AG08395 (cell line): ENCODE measurements at places on chromosomes 3 and 15.
A peak's percentile ranks its signal among the peaks of the same experiment; 100 is the strongest.

GRCh38 chr3:146322216-146322817 lies 71.4 kb upstream of the PLSCR4 start:
- no peak for DNase-seq

GRCh38 chr3:6078436-6078835 lies 782.5 kb upstream of the GRM7 start:
- DNase-seq = no peak

GRCh38 chr15:47364230-47365141 lies 352.8 kb upstream of the SEMA6D start:
- DNase-seq = no peak

GRCh38 chr3:61111825-61112224 lies 139.4 kb downstream of the FHIT start:
- no peak for DNase-seq

- DNase-seq = no peak
Measured at GRCh38 chr15:83422081-83422480, 25.1 kb upstream of the SH3GL3 start.

DNA sequence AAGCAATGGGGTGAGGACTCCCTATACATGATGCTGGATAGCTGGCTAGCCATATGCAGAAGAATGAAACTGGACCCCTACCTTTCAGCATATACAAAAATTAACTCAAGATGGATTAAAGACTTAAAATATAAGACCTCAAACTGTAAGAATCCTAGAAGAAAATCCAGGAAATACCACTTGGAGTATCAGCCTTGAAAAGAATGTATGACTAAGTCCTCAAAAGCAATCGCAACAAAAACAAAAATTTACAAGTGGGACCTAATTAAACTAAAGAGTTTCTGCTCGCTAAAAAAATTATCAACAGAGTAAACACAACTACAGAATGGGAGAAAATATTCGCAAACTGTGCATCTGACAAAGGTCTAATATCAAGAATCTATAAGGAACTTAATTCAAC lies 94.3 kb downstream of the XRN1 start:
- DNase-seq = no peak

- DNase-seq = peak; percentile 80
Measured at GRCh38 chr3:195613468-195614069, 29.8 kb upstream of the APOD start.

- DNase-seq = peak; percentile 48
Measured at GRCh38 chr3:107206141-107206540, 171.1 kb upstream of the CCDC54 start.

GRCh38 chr3:58260261-58260731 lies 22.7 kb downstream of the ABHD6 start:
- DNase-seq = peak; percentile 90

- DNase-seq = peak; percentile 11
Measured at GRCh38 chr3:127589600-127590281, 792 bp downstream of the TPRA1 start.

GRCh38 chr3:117512975-117513374 lies 803.4 kb downstream of the TUSC7 start:
- DNase-seq = no peak

- DNase-seq = no peak
Measured at GRCh38 chr3:78277220-78277619, 1237.3 kb downstream of the ROBO2 start.

DNA sequence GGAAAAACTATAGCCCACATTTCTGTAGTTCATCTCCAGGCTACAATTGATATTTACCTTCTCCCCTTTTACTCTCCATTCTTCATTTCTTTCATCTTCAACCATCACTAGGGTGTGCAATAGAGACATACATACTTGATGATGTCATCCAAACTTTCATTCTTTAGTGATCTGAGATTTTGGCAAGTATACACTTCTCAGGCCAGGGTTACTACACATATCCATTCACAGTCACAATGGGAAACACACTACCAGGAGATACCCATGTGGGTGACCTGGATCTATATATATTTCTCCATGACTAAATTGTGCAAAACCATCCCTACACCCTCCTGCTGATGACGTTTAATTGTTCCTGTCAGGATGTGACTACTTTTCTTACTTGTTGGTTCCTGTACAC lies 769.5 kb upstream of the DPPA4 start:
- DNase-seq = peak; percentile 6

DNA sequence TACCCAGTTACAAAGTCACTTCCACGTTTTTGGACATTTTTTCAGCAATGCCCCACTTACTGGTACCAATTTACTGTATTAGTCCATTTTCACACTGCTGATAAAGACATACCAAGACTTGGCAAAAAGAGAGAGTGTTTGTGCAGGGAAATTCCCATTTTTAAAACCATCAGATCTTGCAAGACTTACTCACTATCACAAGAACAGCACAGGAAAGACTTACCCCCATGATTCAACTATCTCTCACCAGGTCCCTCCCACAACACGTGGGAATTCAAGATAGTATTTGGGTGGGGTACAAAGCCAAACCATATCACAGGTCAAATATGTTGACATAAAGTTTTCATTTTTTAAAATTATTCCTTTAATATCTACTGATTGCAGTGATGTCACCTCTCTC lies 16.2 kb upstream of the ABI3BP start:
- no peak for DNase-seq

DNA sequence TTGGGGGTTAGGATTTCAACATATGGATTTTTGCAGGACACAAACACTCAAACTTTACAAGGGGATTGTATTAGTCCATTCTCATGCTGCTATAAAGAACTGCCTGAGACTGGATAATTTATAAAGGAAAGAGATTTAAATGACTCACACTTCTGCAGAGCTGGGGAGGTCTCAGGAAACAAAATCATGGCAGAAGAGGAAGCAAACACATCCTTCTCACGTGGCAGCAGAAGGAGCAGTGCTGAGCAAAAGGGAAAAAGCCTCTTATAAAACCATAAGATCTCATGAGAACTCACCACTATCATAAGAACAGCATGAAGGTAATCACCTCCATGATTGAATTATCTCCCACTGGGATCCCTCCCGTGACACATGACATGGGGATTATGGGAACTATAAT lies 1183.1 kb downstream of the ZPLD1 start:
- DNase-seq = no peak

DNA sequence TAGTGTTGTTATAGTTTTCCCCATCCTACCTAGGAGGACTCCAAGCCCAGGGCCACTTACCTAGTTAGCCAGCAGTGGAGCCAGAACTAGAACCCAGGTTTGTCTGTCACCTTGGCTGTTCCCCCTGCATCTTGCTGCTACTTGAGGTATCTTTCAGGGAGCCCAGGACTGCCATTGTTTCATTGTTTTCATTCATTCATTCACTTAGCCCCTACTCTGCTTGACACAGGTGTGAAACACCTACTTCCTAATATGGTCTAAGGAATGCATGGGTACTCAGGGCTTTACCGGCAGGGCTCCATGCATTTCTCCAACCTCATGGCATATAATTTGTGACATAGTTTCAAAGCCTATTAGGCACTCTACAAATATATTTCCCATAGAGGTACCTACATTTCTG lies 266.6 kb upstream of the TPM1 start:
- DNase-seq = no peak

DNA sequence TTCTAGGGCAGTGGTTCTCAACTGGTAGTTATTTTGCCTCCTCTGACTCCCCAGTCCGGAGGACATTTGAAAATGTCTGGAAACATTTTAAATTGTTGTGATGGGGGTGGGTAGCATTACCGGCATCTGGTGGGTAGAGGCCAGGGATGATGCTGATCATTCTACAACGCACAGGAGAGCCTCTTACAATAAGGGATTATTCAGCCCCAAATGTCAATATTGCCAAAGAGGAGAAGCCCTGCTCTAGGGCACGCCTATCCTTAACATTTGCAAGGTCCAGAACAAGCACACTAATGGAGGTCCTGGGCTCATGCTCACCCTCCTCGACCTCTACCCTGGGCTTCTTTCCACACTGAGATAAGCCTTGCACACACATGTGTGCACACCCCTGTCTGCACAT lies 106.4 kb downstream of the MINAR1 start:
- DNase-seq = no peak

DNA sequence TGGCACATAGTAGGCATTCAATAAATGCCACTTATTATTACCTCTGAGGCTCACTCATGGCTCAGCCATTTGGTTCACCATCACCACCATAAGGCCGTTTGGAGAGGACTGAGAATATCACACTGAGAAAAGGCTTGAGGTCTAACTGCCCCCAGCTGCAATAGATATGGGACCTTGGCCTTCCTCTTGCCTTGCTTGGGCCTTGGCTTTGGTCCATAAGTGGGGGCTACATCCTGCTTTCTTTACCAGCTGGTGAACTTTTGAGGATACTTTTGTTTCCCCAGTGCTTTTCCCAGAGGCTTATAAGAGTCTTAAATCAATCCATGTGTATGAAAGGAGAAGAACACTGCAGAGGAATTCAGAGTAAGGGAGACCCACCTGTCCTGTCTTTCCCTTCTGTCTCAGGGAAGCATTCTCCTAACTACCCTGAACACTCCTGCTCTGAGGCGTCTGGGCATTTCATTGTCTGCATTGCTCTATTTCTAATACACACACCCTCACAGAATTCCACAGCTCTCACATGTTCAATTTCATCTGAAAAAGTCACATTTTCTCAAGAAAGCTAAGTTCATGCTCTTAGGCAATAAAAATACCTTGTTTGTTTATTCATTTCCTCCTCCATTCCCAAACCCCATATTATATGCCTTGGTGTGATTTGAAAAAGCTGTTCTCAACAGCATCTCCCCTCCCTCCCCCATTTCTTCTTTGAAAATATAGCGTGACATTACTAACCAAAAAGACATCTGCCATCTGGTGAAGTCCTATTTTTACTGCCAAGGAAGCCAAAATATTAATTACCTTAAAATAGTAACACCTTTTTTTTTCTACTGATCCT lies 22.5 kb upstream of the KCNMB2 start:
- peak; percentile 78 for DNase-seq

GRCh38 chr3:138463724-138464490 lies 29.5 kb downstream of the ESYT3 start:
- DNase-seq = no peak

DNA sequence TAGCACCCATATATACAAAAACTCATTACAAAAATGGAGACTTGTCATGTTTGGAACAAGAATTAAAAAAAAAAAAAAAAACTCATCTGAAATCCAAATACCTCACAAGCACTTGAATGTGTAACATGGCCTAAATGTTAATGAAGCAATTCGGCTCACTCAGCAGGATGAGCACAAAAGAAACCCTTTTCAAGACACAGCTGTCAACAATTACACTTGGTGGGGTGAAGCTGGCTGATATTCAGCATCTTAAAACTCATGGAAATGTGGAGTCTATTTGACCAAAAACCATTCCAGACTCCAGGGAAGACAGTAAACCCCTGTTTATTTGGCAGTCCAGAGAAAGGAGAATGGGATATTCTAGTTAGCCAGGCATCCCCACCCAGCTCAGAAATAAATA lies 205.4 kb upstream of the TSC22D2 start:
- peak; percentile 28 for DNase-seq

DNA sequence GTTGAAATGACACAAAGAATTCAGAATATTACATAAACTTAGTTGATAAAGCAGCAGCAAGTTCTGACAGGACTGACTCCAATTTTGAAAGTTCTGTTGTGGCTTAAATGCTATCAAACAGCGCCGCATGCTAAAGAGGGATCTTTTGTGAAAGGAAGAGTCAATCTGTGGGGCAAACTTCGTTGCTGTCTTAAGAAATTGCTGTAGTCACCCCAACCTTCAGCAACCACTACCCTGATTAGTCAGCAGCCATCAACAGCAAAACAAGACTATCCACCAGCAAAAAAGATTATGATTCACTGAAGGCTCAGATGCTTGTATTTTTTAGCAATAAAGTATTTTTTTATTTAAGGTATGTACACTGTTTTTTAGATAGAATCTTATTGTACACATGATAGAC lies 14.2 kb downstream of the CRBN start:
- no peak for DNase-seq

DNA sequence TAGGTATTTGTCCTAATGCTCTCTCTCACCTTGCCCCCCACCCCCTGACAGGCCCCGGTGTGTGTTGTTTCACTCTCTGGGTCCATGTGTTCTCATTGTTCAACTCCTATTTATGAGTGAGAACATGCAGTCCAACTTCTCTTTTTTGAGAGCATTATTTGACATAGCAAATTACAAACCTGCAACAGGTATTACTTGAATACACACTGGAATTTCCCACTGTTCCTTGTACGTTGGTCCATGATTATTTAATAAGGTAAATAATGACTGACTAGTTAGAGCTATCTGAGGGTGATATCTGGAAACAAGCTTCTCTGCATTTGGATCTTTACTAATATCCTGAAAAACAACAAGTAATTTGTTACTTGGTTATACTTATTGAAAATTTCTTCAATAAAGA lies 24.1 kb downstream of the ICE2 start:
- no peak for DNase-seq

DNA sequence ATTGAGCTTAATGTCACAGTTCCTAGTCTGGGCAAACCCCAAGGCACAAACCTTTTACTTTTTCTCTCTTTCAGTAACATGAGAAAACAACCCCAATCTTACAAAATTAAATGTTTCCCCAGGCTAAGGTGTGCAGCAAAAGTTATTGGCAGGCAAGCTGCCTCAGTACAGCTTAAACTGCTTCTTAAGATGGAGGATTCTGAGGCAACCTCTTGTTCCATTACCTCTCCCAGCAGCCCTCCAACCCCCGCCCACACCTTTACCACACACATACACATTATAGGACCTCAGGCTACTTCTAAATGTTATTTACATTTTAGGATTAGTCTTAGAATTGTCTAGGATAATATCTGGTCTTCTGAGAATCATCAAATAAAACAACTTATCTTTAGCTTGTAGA lies 22.3 kb upstream of the CBLB start:
- DNase-seq = no peak

DNA sequence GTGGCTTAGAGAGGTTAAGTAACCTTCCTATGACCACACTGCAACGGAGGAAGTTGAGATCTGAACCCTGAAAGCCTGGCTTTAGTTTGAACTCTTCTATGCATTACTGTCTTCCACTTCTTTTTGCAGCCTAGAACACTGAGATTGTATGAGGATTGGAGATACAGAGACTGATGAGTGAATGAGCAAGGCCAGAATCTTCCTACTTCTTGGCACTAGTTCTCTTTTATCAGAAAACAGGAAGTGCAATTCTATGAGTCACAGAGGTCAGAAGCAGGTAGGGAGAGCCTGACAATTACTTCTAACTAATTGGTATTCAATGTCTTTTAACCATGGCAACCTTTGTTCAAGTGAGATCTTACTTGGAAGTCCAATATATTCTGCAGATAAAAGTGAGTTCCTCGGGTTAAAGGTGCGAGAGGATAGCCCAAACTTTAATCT lies 219.0 kb downstream of the SHQ1 start:
- DNase-seq = peak; percentile 9

DNA sequence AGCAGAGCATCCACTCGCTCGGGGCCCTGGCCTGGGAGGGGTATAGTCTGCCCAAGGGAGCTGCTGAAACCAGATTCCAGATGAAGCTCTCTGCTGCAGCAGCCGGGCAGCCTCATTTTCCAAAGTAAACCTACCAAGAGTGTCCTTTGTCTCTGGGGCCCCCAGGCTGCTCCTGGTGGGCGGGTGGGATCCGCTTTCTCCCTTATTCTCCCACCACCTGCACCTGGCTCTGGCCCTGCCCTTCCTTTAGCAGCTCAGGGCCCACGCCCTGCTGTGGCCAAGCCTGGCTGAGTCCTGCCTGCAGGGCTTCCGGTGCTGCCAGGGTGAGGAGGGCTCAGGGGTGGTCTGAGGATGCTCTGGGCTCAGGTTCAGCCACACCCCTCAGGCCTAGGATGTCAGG lies 13.0 kb downstream of the SCN5A start:
- DNase-seq = no peak

GRCh38 chr15:52254391-52254790 lies 41.2 kb downstream of the MYO5C start:
- no peak for DNase-seq
